Activated CD8-positive, alpha-beta memory T cell treated with anti-CD3 and anti-CD28 coated beads, Interleukin-2, amount 10 ng/mL, durations not matched to agents 7 days and 5 days (primary cell): ENCODE measurements at places on chromosomes 3 and 15. TPM values are rescaled to one million over a fixed set of nuclear protein-coding genes. Genes with fewer than 3 reads are reported as not detected.
A peak's percentile ranks its signal among the peaks of the same experiment; 100 is the strongest.

- DNase-seq = no peak
These were observed 163.1 kb downstream of the CNTN4 start for GRCh38 chr3:2261747-2262146.

- DNase-seq = no peak
These were observed 8.9 kb upstream of the SGO1 start for GRCh38 chr3:20194793-20195460.

DNA sequence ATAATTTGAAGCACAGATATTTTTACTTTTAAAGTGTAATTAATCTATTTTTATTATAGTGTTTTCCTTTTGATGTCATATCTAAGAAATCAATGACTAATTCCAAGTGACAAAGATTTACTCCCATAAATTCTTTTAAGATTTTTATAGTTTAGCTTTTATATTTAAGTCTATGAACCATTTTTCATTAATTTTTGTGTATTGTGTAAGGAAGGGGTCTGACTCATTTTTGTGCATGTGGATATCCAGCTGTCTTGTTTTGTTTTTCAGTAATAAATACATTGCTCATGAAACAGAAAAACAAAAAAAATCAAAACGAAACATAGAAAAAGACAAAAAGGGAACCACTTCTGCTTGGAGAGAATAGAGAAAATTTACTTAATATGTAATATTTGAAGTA is 145.1 kb downstream of the EPHA6 start:
- no peak for DNase-seq

GRCh38 chr15:94360251-94360685 is 128.9 kb downstream of the MCTP2 start:
- peak; percentile 61 for DNase-seq

DNA sequence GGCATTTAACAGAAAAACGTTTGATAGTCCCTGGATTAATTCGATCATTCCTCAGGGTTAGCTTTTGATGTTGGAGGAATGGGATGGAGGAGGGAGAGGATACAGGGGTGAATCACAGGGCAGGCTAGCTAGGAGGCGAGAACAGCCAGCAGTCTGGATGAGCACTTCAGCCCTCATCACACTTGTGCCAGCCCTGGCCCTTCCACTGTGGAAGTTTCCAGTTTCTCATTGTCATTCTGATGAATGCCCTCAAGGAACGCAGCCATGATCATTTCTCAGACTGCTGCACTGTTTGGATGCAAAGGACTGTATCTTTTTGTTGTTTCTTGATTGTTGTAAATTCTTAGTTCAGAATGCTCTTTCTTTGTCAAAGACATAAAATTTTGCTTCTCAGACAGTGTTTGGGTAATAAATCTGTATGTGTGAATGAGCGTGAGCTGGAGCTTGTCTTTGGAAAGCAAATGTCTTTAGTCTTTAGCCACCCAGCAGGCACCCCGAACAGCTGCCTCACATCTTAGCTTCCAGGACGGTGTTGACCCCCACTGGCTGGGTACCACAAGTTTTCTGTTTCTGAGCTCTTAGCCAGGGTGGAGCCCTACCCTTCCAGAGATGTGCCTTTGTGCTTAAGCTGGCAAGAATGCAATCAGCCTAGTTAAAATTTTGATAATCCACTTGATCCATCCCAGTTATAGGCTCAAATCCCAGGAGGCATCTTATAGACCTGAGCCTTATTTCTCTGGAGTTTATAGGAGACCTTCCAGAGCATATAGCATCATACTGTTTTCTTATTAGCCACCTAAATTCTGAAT is 121.1 kb downstream of the PDCD6IP start:
- no peak for DNase-seq

DNA sequence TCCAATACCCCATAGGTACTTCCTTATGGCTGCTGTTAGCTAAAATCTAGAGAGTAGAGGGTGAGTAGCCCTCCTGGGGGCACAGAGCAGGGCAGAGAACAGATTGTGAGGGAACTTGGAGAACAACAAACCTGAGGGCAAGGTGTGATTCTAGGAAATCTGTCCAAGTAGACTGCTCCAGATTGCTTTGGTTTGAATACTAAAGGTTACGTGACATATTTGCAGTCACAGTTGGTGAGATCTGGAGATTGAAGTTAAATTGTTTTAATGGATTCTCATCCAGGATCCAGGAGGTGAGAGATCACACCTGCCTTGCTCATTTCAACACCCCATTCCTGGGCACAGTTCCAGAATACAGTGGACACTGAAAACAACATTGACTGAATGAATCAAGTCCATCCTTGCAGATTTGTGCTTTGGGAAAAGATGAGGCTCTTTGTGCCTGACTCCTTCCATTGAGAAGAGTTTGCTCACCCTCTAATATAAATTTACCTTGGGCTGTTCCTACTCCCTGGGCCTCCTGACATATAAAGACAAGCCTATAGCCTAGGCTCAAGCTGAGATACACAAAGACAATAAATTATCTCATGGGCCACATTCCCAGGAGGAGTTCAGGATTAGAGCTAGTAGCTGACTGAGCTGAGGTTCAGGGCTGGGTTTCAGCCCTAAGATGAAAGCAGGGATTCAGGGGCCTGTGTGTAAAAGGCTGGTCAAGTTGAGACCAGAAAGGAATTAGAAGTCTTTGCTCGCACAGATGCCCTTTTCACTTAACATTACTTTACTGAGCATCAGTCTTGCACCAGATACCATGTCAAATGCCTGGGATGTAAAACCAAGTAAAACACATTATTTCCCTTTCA is 400.9 kb upstream of the MCTP2 start:
- DNase-seq = no peak

- DNase-seq = no peak
These were observed 130.6 kb downstream of the SMAD6 start for GRCh38 chr15:66832664-66833063.

DNA sequence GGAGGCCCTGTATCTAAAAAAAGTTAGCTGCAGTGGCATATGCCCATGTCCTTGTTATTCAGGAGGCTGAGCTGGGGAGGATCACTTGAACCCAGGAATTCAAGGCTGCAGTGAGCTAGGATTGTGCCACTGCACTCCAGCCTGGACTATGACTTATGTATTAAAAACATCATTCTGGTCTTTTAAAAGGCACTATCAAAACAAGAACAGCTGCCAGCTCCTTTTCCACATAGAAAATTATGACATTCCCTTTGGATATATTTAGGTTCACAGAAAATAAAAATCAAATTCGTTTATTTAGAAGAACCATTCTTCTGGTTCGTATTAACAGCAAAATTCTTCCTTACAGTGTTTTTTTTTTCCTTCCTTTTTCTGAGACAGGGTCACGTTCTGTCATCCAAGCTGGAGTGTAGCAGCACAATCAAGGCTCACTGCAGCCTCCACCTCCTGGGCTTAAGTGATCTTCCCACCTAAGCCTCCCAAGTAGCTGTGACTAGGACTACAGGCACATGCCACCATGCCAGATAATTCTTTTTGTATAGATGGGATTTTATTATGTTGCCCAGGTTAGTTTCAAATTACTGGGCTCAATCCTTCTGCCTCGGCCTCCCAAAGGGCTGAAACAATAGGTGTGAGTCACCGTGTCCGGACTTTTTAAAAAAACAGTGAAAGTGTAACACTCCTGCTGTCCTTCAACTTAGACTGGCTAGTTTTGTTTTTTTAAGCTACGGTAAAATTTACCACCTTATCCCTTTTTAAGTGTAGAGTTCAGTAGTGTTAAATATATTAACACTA is 13.9 kb downstream of the ICE2 start:
- DNase-seq = no peak

- DNase-seq = no peak
These were observed 130.7 kb upstream of the TSC22D2 start for GRCh38 chr3:150277444-150277843.

DNA sequence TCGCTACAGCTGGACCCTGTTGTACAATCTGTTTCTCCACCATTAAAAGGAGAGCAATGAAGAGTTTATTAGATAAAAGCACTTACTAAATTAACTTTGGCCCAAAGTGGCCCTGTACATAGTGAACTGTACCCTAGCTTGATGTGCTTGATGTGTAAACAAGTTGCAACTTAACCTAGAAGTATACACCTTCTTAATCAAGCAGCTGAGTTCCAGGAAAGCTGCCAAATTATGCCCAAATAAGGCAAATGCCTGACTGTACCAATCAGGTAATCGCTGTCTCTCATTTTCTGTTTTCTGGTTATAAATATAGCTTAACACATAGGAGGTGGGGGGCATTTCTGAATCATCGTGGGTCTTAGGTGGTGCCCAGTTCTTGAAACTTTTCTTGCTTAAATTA is 704.8 kb upstream of the CBLB start:
- no peak for DNase-seq

DNA sequence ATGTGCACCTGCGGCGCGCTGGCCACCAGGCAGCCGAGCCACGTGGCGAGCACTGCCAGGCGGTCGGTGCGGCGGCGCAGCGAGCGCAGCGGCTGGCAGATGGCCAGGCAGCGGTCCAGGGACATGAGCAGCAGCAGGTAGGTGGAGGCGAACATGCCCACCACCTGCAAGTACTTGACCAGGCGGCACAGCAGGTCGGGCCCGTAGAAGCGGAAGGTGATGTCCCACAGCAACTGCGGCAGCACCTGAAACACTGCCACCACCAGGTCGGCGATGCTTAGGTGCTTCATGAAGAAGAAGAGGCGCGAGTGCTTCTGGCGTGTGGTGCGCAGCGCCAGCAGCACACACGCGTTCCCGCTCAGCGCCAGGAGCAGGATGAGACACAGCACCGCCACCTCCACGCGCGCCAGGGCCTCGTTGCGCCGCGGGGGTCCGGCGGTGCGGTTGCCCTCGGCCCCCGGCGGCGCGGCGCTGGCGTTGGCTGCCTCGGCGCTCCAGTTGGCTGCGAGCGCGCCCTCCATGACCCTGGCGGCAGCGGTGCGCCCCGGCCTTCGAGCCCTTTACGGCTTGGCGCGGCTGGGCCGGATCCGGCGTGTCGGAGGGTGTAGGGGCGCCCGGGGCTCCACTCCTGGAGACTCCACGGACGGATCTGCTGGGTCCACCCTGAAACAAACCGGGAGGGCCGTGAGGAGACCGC is 1.6 kb downstream of the OXTR start:
- DNase-seq = no peak

GRCh38 chr3:8768364-8769087 is 887 bp downstream of the OXTR start:
- DNase-seq = no peak

- DNase-seq = peak; percentile 14
These were observed 44.9 kb upstream of the MANF start for GRCh38 chr3:51340013-51340829.

- no peak for DNase-seq
These were observed 22.3 kb downstream of the CD200 start for GRCh38 chr3:112355307-112355687.

DNA sequence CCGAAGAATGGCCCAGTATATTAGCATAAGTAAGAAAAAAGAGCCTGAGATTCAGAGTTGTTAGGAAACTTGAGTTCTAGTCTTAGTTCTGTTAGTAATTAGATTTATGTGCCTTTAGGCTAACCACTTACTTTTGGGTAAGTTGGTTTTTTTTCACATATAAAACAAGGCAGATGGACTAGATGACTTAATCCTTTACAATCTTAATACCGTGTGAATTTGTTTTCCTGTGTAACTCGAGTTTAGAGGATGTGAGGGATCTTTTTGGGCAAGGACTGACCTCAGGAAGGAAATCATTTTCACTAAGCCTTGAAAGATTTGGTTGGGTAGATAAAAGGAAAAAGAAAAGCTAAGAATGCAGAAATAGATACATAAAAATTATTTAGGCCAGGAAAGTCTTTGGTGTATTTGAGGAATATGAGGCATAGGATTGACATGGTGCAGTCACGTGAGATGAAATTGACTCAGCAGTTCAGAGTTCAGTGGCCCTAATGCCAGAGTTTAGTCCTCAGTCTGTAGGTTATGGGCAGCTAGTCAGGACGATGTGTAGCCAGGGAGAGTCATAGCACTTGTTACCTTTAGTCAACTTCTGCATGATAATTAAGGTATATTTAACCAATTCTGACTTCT is 34.6 kb downstream of the PAK2 start:
- no peak for DNase-seq

DNA sequence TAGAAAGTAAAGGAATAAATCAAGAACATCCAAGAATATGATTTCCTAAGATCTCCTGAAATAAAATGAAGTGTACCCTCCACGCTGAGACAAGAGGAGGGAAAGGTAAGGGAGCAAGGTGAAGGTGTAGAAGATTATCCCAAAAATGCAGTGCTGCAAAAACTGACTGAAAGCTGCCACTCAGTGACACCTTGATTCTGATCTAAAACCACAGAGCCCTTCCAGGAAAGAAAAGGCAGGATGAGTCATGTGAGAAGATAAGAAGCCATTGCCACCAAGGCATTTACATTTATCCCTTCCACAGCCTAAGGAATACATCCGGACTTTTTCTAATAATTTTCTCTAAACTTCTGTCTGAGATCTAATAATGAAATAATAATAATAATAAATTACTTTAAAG is 49.9 kb downstream of the IGSF11 start:
- no peak for DNase-seq

GRCh38 chr3:158794936-158795518 is 6.8 kb upstream of the MFSD1 start:
- DNase-seq = no peak

DNA sequence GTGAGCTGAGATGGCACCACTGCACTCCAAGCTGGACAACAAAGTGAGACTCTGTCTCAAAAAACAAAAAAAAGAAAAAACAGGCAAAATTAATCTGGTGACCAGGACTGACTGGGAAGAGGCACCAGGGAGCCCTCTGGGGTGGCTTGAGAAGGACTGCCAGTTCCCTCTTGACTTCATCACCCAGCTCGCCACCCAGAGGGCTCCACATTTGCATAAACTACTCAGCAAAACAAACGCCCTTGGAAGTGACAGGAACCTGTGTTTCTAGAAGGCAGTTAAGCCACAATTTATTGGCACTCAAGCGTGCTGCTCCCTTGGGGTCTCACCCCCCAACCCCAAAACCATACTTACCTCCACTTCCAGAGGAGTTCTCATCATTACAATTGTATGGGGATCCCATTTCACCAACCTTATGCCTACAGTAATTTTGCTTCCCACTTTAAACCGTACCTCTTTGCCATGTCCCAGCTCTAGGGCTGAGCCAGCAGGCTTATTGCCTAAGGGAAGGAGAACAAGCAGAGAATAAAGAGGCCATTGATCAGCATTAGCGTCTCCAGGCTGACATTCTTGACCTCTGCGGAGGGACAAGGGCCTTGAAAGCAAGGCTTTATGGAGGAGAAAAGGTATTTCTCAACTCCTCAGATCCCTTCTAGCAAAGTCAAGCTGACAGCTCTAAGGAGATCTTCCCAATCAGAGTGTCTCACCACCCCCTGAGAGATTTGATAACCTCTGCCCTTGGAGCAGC is 357.4 kb downstream of the SHQ1 start:
- no peak for DNase-seq

NEK11 gene
- 0.96 TPM for total RNA-seq

DCLK3 gene
- total RNA-seq = not detected

DAPK2 gene
- 15.0 TPM for total RNA-seq

ASB14 gene
- not detected for total RNA-seq

NTRK3 gene
- total RNA-seq = not detected

TLR9 gene
- not detected for total RNA-seq

OTOL1 gene
- not detected for total RNA-seq

FANCD2 gene
- total RNA-seq = 109 TPM

TRIM71 gene
- not detected for total RNA-seq

CPLX3 gene
- total RNA-seq = 0.35 TPM

GRK7 gene
- total RNA-seq = not detected

CDV3 gene
- total RNA-seq = 263 TPM

MESP1 gene
- 5.1 TPM for total RNA-seq

GREM1 gene
- not detected for total RNA-seq

LSMEM2 gene
- not detected for total RNA-seq

CCDC80 gene
- 0.35 TPM for total RNA-seq

STAB1 gene
- total RNA-seq = not detected
